ENCODE measurements at places on chromosomes 7 and 10.

- DNase-seq = peak; percentile 76
Measured at GRCh38 chr7:147894271-147894670, 696.3 kb upstream of the C7orf33 start.

DNA sequence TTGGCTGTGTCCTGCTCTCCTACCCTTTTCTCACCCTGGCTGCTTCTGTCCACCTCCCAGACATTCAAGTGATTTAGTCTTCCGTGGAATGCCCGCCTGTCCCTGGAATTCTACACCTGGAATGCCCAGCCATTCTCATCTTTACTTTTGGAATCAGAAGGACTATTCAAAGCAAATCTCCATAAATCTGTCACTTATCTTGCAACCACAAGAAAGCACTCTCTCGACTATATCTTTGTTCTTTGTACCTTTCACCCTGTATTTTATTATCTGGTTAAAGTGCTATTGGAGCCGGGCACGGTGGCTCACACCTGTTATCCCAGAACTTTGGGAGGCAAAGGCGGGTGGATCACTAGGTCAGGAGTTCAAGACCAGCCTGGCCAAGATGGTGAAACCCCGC lies 79.3 kb upstream of the KMT2E start:
- DNase-seq = no peak

DNA sequence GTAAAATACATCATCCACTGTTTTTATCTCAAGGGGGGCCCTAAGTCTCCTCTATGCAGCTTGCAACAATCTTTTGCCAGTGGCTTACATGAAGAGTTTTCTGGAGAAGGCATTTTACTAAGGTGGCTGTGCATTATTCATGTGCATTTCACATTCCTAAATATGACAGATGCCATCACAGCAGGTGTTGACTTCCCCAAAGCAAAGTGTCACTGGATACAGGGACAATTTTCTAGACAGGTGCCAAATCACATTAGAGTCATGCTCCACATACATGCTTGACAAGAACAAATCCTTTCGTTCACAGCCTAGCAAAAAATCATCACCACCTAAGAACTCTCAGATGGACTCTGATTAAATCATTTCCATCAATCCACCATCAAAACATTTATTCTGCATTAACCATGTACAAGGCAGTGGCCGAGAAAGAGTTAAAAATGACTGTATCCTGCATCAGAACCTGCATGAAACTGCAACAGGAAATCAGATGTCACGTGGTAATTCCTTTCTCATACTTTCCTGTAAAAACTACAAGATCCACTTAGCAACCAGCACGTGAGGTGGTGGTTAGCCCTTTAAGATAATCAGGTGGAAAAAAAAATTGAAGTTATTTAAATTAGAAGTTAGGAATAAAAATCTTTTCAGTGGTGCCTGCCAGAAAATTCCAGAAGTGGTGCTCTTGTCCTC lies 88.2 kb upstream of the AFAP1L2 start:
- no peak for DNase-seq

DNA sequence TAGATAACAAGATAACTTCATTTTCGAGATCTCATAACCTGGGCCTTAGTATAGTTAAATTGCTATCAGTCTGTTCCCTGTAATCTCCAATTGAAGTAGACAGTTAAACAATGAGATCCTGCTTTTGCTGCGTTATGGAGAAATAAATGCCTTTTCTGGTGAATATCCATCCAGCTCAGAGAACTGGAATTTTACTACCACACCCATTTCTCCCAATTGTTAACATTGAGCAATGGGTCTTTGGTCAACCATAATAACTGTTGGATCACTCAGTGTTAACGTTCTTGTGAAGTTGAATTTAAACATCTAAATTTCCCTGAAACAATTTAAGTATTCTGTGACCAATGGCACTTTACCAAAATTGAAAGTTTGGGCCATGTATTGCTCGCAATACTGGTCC lies 3.0 kb downstream of the CALU start:
- no peak for DNase-seq

Data from islet precursor cell (in vitro differentiated cells).